AG08396 (cell line): ENCODE measurements at places on chromosomes 3 and 15.

- DNase-seq: no peak
Observed at GRCh38 chr3:39202094-39202493, 9.7 kb upstream of the XIRP1 start.

DNA sequence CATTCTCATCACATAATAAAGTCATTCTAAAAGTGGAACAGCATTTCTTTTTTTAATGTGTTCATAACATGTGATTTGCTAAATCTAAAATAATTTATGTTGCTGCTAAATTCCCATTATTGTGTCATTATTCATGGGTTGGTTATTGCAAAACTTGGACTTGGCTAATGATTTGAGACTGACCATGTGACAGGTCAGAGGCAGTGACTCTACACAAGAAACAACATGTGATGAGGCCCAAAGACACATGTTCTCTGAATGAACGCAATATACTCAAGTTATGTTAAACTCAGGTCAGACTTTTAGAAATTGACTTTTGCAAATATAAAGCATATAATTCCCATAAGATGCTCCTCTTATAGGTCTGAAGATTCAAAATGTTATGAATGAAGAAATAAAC lies 566.1 kb downstream of the TBL1XR1 start:
- DNase-seq: no peak

- no peak for DNase-seq
Observed at GRCh38 chr3:81955878-81956277, 194.4 kb upstream of the GBE1 start.

- DNase-seq: no peak
Observed at GRCh38 chr3:150751781-150752263, 11.1 kb downstream of the SIAH2 start.

GRCh38 chr15:57144448-57144847 lies 226.0 kb downstream of the TCF12 start:
- no peak for DNase-seq

GRCh38 chr3:54999811-55000210 lies 72.0 kb upstream of the LRTM1 start:
- DNase-seq: no peak

- no peak for DNase-seq
Observed at GRCh38 chr15:82943176-82943575, 9.3 kb downstream of the HOMER2 start.

- no peak for DNase-seq
Observed at GRCh38 chr3:161142486-161142885, 37.3 kb upstream of the B3GALNT1 start.

- DNase-seq: no peak
Observed at GRCh38 chr3:52608337-52608736, 71.9 kb downstream of the UQCC5 start.

DNA sequence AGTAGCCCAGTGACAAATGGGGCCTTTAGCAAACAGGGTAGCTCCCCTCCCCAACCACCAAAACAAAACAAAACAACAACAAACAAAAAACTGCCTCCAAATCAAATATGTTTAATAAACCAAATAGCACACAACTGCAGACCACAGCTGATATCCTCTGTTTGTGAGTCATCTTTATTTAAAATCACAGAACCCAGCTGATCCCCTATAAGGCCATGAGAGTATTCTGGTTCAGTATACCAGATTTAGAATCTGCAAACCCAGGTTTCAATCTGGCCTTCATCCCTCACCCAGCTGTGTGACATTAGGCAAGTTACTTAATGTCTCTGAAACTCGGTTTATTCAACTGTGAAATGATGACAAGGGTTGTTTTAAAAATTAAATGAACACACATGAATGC lies 124.5 kb downstream of the SUCLG2 start:
- no peak for DNase-seq

DNA sequence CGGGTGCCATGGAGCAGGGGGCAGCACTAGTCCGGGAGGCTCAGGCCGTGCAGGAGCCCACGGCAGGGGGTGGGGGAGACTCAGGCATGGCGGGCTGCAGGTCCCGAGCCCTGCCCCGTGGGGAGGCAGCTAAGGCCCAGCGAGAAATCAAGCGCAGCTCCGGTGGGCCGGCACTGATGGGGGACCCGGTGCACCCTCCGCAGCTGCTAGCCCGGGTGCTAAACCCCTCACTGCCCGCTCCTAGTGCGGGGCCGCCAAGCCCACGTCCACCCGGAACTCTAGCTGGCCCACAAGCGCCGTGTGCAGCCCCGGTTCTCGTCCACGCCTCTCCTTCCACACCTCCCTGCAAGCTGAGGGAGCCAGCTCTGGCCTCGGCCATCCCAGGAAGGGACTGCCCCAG lies 49.6 kb upstream of the SOX14 start:
- no peak for DNase-seq
